Stimulated activated CD4-positive, alpha-beta T cell treated with anti-CD3 and anti-CD28 coated beads, Interleukin-1b, Interleukin-23, amount 100 ng/mL, for 1 hour (primary cell): ENCODE measurements at places on chromosomes 3 and 15.

- DNase-seq: no peak
Observed at GRCh38 chr3:52471371-52472238, 16.2 kb downstream of the NISCH start.

GRCh38 chr15:42087926-42088800 lies 6.2 kb downstream of the PLA2G4D start:
- DNase-seq: no peak

GRCh38 chr15:48176957-48177356 lies 1.1 kb downstream of the MYEF2 start:
- DNase-seq: no peak

DNA sequence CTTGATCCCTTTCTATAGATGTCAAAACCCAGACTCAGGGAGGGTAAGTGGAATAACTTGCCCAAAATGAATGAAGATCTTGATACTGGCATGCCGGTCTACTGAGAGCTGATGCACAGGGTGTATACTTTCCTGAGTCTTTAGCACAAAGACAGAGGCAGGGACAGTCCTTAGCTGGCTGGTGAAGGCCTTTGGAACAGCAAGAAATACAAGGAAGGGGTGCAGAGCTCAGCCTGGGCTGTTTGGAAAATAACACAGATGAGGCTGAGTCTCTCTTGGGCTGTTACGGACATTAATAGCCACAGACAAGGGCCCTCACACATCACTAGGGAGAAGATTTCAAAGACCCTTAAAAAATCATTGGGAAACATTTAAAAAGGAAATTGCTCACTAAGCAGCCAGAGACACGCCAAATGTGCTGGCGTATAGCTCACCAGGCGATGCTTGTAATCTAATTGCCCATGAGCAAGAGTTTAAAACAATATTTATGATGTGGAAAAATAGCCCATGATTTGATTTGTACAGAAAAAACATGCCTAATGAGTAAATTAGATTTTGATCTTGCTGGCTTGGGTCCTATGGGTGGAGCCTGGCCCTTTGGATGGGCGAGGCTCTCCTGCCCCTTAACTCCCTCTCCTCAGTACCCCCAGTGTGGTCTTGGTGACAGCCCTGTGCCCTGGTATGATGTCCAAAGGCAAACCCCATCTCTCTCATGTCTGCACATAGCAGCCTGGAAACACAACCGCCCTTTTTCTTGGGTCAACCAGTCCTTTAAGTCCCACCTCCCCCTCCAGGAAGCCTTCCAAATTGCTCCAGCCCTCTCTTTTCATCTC lies 81.8 kb upstream of the MRPS22 start:
- DNase-seq: no peak

- no peak for DNase-seq
Observed at GRCh38 chr15:48631176-48631770, 14.2 kb downstream of the FBN1 start.

GRCh38 chr15:67784090-67784781 lies 41.1 kb upstream of the SKOR1 start:
- no peak for DNase-seq

GRCh38 chr3:157871248-157871647 lies 235.0 kb downstream of the SHOX2 start:
- DNase-seq: no peak

DNA sequence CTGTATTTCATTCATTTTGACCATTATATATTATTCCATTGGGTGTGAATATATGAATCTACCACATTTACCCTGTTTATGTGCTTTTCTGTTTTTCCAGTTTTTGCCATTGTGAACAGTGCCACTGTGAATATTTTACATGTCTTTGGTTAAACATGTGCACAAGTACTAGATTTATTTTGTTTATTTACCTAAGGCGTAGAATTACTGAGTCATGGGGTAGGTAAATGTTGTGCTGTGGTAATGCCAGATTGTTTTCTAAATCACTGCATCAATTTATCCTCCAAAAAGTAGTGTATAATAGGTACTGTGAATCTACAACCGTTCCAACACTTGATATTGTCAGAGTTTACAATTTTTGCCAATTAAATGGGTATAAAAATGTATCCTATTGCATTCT lies 362.1 kb upstream of the AGTR1 start:
- no peak for DNase-seq

- DNase-seq: no peak
Observed at GRCh38 chr3:99544786-99545281, 93.6 kb upstream of the COL8A1 start.

DNA sequence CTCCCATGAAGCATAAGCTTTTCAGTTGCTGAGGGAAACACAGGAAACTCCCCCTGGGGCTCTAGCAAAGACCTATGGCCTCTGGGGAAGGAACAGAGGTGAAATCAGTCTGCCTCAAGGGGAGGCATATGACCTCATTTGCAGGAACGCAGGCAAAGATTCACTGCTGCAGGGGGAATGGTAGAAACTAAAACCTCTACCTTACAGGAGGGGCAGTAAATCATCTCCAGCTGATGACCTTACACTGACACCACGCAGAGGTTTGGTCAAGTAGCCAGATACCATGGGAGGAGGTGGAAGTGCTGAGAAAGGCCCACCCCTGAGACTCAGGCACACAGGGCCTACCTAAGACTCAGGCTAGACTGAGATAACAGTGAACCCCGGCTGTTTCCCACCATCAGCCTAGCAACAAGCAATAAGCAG lies 81.1 kb downstream of the RAD18 start:
- no peak for DNase-seq

DNA sequence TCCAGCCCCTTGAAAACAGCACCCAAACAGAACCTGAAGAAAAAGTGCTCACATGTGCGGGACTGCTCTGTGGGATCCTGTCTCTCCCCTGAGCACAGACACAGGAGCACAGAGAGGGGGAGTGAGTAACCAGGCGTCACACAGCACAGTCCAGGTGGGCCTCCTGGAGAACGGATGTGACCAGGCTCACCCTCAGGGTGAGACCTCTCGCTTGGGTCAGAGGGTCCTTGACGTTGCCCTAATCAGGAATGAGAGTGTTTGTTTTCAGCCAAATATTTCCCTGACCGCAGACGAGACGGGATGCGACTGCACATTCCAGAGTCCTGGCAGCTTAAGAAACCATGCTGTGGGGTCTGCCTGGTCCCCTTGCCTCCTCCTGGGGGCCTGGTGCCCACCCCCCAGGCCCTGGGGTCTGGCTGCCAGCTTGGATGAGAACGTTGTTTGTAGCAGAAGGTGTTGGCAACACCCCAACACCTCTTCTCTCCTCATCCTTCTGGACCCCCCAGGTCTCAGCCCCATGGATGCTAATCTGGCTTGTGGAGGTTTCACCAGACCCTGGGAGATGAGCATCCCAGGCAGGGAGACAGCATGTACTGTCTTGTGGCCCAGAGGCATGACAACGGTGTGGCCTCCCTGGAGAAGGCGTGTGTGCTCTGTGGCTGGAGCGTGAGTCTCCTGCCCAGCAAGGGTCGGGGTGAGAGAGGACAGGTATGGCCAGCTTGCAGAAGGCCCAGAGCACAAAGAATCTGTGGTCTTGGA lies 42.1 kb upstream of the SLC6A6 start:
- no peak for DNase-seq

GRCh38 chr3:39971559-39972031 lies 162.2 kb downstream of the MYRIP start:
- DNase-seq: no peak

DNA sequence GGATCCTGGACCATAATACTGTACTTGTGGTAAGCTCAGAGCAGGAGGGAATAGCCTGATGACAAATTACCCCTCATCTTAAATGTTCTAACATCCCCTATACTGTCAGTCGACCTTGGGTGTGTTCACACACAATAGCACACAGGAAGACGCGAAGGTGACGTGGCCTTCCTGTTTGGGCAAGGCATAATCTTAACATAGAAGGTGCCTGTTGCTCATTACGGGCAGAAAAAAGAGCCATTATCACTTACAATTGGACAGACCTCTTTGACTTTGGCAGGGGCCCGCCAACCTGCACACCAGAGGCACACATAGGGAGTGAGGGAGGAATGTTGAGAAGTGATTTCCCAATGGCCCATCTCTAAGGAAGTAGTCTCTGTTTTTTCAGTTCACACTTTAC lies 144.2 kb downstream of the ANO10 start:
- peak; percentile 10 for DNase-seq

GRCh38 chr3:196150481-196150880 lies 60.7 kb downstream of the ZDHHC19 start:
- no peak for DNase-seq

DNA sequence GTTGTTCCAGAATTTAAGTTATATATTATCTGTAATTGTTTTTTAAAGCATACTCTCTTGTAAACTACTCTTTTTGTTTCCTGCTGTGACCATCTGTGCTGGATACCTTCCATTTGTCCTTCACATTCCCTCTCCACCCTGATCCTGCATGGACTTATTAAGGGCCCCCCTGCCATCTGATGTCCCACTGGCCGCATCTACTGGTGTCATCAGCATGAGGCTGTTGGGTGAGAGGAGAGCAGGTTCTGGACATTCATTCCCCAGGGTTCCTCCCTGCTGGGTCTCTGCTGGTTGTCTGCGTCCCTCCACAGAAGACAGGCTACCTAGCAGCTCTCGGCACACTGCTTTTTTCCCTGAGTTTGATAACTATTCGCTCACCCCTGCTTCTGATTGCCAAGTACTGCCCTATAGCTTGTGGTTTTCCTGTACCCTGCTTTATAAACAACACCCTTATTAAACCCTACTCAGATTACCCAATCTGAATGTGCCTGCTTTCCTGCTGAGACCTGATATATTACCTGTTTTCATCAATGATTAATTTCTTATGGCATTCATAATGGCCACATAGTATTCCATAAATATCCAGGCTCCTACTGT lies 7.7 kb downstream of the CMTM8 start:
- no peak for DNase-seq

DNA sequence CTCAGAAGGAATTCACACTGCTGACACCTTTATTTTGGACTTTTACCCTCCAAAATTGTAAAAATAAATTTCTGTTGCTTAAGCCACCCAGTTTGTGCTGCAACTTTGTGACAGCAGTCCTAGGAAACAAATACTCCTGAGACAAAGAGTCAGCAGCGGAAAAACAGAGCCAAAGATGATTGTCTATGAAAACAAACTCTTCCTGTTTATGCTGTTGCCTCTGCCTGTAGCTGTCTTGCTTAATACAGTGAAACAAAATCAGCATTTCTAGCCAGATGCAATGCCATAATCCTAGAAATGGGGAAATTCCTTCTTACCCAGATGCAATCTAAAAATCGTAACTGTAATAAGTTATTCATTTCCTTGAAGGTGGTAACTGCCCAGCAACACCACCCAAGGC lies 387.5 kb upstream of the ATP11B start:
- no peak for DNase-seq

GRCh38 chr3:69326855-69327300 lies 59.0 kb downstream of the FRMD4B start:
- no peak for DNase-seq

- DNase-seq: no peak
Observed at GRCh38 chr3:194824701-194825111, 139.0 kb downstream of the FAM43A start.

DNA sequence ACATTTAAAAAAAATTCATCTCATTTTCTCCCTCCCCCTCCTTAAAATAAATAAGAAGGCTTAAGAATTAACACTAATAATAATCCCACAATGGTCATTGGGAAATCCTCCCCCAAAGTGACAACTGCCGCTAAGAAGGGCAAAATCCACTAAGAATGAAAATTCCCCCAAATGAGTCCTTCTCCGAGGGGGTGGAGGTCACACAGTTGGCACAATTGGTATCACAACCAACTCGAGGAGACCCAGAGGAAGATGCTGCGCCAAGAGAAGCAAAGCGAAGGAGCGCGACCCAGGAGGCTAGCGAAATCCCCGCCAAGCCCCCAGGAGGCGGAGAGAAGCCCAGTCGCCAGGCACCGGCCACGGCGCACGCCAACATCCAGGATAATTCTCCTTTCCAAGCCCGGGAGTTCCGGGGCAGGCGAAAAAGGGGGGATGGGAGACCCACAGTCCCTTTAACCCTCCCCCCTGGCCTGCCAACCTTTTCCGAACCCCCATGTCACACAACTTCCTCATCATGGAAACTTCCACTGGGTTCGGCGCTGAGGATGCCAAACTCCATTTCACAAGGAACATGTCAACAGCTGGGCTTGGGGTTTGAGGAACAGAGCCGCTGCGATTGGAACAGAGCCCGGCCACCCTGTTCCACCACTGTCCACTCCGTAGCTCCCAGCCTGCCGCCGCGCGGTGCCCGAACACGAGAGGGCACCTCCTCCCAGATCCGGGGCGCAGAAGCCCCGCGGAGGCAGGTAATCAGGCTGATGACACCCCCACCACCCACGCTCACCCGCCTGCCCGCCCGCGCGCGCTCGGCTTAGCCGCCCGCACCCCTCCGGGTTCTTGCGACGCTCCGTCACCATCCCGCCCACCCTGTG lies 668 bp downstream of the THRB start:
- no peak for DNase-seq

DNA sequence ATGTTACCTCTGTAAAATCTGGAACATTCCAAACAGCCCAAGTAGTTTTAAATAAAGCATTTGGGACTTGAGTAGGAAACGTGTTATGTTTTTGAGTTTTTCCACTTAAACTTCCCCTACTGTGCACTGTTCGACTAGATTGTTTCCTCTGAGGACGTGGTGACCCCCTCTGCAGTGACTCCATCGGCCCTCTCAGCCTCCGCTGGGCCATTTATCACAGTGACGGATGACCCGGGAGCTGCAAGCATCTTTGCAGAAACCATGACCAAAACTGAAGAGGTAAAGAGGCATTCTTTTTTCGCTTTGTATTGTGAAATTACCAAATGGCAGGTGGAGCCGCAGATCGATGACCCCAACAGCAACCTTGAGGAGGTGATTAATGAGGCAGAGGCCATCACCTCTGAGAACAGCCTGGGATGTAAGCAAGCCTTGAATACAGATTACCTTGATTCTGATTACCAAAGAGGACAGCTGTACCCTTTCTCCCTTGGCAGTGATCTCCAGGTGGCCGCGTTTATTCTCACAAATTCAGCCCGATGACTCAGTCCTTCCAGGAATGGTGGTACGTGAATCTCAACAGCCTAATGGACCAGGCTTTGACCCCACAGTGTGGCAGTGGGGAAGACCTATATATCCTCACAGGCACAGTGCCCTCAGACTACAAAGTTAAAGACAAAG lies 79.1 kb upstream of the FAN1 start:
- DNase-seq: no peak

DNA sequence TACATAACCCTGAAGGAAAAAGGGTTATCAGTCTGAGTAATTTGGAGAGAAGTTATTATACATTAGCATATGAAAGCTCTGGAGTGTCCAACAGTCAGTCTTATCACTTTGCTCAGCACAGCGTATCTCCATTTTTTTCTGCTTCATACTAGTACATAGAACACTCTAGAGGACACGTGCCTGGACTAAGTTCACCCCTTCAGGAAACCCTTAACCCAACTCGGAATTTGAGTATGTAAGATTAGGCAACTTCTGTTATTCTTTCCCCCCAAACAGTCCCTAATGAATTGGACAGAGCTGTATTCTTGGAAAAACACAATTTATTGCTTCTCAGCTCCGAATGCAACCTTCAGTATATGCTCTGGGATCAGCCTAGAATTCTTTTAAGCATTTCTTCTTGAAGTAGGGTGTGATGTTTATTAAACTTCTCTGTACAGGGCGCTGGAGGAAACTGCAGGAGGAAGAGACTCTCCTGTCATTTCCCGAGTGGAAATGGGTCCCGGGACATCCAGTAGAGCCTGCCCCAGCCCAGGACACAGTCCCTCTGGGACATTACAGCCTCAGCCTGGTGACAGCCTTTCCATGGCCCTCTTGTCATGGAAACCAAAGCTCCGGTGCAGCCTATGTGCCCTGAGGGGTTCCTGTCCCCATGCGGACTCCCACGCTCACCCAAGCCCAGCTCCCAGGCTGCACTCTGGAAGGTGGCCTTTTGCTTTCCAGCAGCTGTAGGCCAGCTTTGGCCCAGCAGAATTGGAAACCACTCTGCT lies 37.3 kb upstream of the CMTM8 start:
- no peak for DNase-seq

- no peak for DNase-seq
Observed at GRCh38 chr3:132444383-132444782, 27.1 kb downstream of the DNAJC13 start.
